ENCODE measurements at places on chromosomes 5 and 9.
A peak's percentile ranks its signal among the peaks of the same experiment; 100 is the strongest.

- no peak for DNase-seq
Measured at GRCh38 chr9:6714176-6714575, 43.6 kb upstream of the KDM4C start.

- DNase-seq = no peak
Measured at GRCh38 chr5:141359790-141360426, at the start of gene PCDHGB2. TSS of gene PCDHGB2 (plus strand) at chr5:141359994. CDS start at chr5:141360136, 142 bp downstream.

GRCh38 chr5:32522429-32523143, 62.8 kb upstream of the SUB1 start:
- peak; percentile 18 for DNase-seq

DNA sequence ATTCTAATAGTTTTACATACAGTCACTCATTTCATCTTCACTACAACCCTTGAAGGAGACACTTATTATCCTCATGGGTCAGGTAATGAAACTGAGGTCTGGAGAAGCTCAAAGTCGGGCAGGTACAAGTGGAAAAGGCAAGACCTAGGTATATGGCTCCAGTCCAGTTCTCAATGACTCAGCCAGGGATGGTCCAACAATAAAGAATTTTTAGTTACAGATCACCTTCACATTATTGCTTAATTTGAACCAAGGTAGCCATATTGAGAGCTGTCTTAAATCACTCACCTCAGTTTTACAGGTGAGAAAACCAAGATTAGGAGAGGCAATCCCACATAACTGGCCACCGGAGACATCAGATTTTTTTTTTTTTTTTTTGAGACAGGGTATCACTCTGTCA, 55.4 kb downstream of the PTPN3 start:
- DNase-seq = no peak

DNA sequence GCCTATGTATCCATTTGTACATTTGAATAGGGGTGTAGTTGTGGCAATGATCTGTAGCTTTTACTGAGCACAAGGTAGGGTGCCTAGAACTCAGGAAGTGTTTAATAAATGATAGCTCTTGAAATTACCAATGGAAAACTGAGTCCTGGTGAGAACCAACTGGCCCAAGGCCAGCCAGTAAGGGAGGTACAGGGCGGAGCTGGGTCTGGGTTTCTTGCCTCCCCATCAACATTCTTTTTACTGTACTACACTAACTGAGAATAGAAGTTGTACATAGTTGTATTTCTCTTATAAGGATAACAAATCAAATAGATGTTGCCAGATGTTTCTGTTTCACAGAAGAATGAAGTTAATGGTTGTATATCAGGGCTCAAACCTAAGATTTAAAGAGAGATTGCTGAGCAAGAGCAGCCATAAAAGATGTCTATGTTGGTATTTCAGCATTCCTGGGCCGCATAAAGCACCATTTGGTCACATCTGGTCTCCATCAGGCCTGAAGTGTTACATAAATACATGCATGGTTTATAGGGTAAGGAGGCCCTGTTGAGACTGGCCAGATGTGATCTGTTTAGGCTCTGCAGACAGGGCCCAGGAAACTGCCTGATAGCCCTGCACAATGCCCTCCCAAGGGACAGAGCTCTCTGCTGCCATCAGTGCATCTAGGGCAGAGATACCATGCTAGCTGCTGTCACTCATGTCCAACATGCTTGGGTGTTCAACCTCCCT, 210.5 kb downstream of the NXNL2 start:
- no peak for DNase-seq

DNA sequence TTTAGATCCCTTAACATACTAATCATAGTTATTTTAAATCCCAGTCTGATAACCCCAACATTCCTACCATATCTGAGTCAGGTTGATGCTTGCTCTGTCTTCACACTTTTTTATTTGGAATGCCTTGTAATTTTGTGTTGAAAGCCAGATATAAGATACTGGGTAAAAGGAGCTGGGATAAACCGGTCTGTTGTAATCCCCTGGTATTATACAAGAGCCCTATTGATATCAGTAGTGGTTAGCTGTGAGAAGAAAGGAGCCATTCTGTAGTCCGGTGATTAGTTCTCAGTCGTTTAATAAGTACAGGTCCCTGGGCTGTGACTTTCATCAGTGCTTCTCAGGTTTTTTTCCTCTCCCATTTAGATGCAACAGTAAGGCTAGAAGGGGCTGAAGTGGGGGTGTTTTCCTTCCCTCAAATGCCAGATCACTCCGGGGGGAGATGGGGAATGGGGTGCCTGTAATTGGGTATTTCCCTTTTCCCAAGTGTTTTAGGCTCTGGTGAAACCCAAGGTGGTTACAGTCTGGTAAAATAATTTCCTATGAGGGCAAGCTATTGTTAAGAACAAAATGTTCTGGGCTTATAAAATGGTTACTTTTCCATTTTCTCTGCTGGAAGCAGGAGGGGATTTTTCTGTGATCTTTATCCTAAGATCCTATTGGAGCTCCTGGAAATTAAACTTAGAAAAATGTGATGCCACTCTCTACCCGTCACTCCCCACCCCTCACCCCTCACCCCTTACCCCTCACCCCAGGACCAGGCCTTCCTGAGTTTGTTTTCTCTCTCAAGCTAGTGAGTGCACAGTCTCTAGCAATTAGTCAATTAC, 72.7 kb downstream of the KCNN2 start:
- DNase-seq = no peak

DNA sequence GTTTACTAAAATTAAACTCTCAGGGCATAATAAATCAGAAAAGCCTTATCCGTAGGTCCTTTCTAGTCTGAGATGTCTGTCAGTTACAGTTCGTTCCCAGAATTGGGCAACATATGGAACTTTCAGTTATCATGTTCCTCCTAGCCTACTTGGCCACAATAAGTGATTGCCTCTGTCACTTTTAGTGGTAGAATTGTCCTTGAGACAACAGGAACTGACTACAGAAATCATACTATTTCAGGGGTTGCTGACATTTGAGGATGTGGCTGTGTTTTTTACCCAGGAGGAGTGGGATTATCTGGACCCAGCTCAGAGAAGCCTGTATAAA, 956 bp downstream of the ZNF189 start:
- DNase-seq = no peak

DNA sequence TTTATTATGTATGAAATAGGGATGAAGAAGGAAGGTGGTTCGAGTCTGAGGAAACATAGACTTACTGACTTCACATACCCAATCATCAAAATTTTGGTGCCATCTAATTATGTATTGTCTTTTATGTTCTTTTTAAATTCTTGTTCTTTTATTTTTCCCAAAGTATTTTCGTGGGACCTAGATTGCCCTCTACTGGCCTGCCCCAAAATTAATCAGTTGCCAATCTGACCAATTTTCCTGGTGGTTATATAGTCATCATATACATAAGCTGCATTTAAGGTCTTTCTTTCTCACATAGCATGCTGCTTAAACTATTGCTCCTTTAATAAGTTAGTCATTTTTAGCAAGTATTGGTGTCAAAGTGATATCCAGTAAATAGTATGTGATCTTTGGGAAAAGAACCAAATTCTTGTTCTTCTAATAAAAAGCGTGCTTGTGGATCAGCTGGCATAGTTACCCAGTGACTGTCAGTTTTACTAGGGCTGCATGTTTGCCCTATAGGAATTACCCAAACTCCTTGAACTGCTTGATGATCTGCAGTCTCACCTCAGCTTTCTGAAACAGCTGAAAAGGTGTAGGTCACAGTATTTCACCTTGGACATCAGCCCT, 223.5 kb downstream of the SH3GL2 start:
- DNase-seq = no peak

DNA sequence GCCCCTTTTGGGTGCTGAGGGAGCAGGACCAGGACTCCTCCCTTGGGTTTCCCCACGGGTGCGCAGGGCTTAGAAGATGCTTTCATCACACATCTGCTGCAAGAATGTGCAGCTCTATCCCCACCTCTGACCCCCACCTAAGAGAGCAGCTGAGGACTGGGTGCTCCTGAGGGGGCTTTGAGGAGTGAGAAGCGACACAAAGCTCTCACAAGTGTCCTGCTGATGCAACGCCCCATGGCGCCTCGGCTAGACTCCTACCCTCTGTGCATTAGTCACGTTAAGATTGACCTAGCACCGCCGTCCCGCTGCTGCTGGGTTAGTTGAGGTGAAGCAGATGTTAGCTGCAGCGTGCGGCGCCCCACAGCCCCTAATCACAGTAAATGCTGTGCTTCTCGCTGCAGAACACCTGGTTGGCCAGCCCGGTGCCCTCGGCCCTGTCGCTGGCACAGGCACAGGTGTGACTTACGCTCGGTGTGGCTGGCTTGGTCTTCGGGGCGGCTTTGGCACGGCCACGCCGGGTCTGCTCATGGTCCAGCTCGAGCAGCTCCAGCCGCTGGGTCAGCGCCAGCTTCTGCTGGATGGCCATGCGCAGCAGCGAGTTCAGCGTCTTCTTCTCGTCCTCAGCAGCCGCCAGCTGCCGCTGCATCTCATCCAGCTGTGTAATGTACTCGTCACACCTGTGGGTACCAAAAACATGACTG, 45.0 kb upstream of the IPPK start:
- no peak for DNase-seq

- no peak for DNase-seq
Measured at GRCh38 chr9:116979456-116979855, 292.4 kb downstream of the TRIM32 start.

DNA sequence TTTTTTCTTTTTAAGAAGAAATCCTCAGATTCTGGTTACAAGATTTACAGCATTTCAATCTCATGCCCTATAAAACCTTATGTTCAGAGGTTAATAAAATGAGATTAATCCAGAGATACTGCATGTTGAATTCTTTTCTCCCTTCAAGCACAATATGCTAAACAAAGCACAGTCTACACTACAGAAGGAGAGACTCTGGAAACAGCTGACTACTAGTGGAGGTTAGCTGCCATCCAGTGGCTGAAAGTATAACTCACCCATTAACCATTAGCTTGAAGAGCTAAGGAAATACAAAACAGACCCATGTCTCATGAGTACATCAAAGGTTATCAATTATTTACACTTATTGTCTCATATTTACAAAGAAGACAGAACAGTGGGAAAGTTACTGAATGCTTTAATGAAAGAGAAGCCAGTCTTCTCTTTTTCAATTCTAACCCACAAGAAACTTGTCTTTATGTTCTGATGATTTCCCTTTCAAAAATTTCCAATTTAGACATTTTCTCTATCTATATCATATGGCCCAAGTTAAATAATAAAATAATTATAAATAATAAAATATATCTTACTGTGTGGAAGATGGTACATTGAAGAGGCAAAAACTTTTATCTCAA, 12.7 kb upstream of the DNAH5 start:
- no peak for DNase-seq

- DNase-seq = no peak
Measured at GRCh38 chr5:78331523-78332080, 28.8 kb upstream of the SCAMP1 start.

DNA sequence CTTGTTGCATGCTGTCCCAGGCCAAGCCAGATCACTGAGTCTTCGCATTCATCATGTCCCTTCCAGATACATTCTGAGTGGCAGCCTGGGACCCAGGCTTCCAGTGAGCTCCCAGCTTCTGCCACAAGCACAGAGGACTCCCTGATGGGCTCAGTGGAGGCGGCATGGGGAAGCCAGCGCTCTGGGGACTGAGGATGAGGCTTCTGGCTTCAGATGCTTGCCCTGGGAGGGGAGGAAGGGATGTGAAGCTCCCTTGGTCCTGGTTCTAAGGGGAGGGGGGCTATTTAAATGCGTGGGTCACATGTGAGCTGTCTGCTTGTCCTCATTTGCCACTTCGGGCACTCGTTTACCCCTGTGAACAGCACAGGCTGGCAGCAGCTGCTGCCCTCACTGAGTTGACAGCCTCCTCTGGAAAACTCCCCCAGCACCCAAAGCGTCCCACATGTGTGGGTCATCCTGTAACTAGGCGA, 174.0 kb downstream of the NR3C1 start:
- no peak for DNase-seq

- no peak for DNase-seq
Measured at GRCh38 chr9:99773468-99774138, 48.1 kb upstream of the NR4A3 start.

DNA sequence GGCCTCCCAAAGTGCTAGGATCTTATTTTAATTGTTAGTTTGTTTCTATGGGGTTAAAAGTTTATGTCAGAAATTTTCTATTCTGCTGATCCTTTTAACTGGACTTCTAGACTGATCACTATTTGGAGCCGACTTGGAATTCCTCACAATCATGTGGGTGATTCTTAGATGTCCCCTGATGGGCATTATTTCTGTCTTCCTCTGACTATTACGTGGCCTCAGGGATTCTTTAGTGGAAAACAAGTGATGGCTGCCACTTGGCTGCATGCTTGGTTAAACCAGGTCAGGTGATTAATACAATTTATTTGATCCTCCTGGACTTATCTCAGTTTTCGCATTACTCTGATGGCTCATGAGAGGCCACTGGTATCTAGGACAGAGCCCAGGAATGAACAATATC, 32.2 kb upstream of the OR2S2 start:
- DNase-seq = no peak

DNA sequence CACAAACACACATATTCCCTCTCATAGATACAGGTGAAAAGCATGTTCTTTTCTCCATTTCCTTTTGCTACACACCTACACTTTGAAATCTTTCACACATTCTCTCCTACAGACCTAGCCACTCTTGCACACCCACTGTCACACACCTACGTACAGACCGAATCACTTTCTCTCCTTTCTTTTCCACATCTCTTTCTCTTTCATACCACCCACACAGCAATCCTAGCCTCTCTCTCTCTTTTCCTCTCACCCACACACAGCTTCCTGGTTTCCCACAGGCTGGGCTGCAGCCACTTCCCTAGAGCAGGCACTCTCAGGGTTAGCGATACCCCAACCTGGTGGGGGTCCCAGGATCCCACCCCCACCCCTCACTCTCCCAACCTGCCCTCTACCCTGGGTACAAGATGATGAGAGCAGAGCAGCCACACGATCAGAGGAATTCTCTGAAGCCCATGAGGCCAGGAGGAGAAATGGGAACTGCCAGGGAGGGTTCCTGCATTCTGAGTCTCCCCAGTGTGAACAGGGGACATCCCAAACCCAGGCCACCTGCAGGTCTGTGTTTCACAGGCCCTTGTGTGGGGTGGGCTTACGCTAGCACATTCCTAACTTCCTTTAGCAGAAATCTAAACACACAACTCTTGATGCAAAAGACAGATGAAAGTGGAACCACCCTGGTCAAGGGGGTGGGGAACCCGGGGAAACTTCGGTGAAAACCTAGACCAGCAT, 17.1 kb upstream of the SYNPO start:
- no peak for DNase-seq

- DNase-seq = no peak
Measured at GRCh38 chr9:95511616-95511931, 5.2 kb downstream of the PTCH1 start.

- no peak for DNase-seq
Measured at GRCh38 chr5:96344678-96345577, 88.1 kb downstream of the PCSK1 start.

GRCh38 chr9:69173497-69173890, 583 bp upstream of the TJP2 start:
- no peak for DNase-seq

- no peak for DNase-seq
Measured at GRCh38 chr5:131994090-131994489, 17.4 kb downstream of the ACSL6 start.

- DNase-seq = no peak
Measured at GRCh38 chr5:14397717-14398116, 183.9 kb upstream of the OTULINL start.

GRCh38 chr5:121138495-121138907, 674.4 kb downstream of the PRR16 start:
- no peak for DNase-seq
